ENCODE measurements at places on chromosomes 11 and 22. TPM values are rescaled to one million over a fixed set of nuclear protein-coding genes. Genes with fewer than 3 reads are reported as not detected.

DNA sequence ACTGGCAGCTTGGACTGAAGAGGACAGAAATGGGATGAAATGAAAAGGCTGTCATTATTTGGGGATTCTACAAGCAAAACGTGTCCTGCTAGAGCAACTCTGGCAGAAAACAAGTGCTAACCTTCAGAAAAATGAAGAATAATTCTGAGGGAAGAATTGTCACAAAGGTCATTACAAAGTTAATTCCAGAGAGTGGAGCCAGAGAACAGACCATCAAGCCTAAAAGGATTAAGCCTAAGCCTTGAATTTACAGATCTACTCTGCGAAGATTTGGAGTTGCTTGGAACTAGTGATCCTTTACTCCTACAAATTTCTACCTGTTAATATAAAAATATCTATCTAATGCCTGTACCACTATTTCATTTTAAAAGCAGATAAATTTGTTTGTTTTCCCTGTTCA, 1077.3 kb upstream of the CNTN5 start:
- no peak for DNase-seq

GRCh38 chr11:92035488-92035887, 189.1 kb upstream of the FAT3 start:
- no peak for DNase-seq

GRCh38 chr11:94933223-94934130, 39.9 kb downstream of the CWC15 start:
- no peak for DNase-seq

DMC1 gene
- polyA plus RNA-seq: 4.1 TPM

DNA sequence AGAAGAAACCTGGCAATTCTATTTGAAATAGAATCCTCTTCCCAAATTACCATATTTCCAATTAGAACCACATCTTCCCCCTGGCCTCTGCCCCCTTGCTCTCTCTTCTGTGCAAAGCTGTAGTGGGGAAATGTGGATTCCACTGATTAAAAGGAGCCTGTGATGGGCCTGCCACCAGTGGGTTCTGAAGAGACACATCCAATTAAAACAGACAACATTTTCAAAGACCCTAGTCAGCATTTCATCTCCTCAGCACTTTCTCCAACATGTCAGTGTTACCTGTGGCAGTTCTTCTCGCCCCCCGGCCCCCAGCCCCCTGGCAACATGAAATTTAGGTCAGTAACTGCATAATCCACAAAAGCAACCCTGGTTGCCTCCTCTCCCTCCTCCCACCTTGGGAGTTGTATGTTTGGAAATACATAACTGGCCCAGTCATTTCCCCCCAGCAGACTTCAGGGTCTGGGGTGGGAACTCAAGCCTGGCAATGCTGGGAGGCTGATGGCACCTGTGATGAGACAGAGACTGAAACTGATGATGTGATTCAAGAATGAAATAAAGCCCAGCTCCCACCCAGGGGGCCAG, 99.9 kb upstream of the AMOTL1 start:
- no peak for DNase-seq

GRCh38 chr11:100999756-101000155, 129.9 kb downstream of the PGR start:
- DNase-seq: no peak

- no peak for DNase-seq
Measured at GRCh38 chr11:26510164-26510563, 61.9 kb downstream of the MUC15 start.

GTSE1 gene
- 18.4 TPM for polyA plus RNA-seq

DNA sequence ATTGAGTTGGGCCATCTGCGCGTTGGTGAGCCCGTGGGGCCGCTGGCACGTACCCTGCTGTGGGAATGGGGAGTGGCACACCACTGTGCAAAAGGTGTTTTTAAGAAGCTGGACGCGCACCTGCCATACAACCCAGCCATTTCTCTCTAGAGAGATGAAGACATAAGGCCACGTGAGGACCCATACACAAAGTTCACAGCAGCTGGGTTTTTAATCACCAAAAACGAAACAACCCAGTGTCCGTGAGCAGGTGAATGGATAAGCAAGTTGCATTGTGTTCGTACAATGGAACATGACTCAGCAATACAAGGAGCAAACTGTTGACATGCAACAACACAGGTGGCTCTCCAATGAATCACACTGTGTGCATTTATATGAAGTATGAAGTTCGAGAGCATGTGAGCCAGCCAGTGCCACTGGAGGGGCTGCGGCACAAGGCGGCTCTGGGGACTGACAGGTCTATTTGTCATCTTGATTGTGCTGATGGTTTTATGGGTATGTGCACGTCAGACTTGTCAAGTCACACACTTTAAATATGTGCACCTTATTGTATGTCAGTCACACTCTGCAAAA, 30.6 kb upstream of the PANX2 start:
- DNase-seq: no peak

- DNase-seq: no peak
Measured at GRCh38 chr11:86623736-86624135, 48.7 kb downstream of the ME3 start.

PTS gene
- 45.9 TPM for polyA plus RNA-seq

CCDC89 gene
- 4.0 TPM for polyA plus RNA-seq

ZPR1 gene
- polyA plus RNA-seq: 54.4 TPM

- no peak for DNase-seq
Measured at GRCh38 chr11:1117992-1118391, 39.8 kb upstream of the MUC5AC start.

GRCh38 chr11:105381941-105382340, 227.9 kb upstream of the GRIA4 start:
- no peak for DNase-seq

DNA sequence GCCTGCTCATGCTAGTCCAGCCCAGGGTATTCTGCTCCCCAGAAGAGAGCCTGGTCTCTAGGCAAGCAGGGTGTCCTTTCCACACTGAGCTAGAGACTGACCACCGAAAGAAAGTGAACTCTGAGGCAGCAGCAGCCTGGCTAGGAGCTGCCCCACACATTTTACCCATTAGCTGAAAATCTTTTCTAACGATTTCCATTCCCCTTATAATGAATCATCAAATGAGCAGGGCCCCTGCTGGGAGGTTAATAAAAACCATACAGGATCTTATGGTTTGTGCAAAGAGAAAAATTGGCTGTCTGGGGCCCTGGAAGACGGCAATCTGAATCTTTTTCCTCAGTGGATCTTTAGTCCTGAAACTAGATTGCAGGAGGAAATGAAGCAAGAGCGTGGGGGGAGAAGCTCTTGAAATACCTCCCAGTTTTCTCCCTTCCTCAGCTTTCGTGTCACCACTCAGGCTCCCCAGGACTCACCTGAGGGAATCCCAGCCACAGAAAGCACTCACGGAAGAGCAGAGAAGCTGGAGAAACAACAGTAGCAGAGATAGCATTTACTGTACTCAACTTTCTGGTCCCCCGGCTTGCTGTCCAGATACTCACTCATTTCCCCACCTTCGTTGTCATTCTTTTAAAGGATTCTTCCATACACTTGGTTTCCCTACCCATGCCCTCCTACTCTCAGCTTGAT, 74.7 kb upstream of the CD44 start:
- no peak for DNase-seq

DNA sequence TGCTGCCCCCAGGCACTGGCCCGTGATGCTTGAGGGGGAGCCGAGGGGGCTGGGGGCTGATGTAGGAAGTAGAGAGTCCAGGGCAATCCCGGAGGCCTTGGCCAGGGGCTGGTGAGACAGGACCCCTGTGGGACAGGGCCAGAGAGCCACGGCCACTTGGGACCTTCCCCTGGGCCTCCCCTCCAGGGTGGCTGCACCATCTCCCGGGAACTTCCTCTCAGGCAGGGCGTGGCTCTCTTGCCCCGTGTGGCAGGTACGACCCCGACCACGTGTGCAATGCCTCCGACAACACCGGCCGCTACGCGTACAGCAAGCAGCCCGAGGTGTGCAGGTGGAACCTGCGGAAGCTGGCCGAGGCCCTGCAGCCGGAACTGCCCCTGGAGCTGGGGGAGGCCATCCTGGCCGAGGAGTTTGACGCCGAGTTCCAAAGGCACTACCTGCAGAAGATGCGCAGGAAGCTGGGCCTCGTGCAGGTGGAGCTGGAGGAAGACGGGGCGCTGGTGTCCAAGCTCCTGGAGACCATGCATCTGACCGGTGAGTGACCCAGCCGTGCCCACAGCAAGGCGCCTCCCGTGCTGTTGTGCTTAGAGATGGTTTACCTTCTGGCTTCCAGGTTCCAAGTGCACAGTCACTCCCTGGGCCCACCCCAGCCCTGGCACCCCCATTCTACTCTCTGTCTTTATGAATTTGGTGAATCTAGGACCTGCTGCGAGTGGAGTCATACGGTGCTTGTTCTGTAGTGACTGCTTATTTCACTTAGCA, 9.7 kb downstream of the SELENOO start:
- DNase-seq: no peak

- DNase-seq: no peak
Measured at GRCh38 chr11:66176650-66177049, 91.8 kb upstream of the RAB1B start.

- DNase-seq: no peak
Measured at GRCh38 chr11:57054817-57055216, 66.1 kb downstream of the OR5AK2 start.

DNA sequence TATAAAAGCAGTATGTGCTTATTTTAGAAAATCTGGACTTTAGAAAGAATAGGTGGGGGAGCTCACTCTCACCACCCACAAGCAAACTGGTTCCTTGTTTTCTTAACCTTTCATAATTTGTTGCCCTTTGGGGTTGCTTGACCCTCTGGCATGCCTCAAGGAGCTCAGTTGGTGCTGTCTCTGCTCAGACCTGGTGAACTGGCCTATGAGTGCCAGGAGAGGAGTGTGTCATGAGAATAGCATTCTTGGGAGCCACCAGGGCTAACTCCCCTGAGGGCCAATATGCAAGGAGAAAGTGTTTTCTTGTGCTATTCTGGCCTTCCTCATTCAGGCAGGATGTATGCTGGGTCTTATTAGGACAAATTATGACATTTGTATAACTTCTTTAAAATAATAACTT, 21.0 kb upstream of the AMOTL1 start:
- DNase-seq: no peak

USP35 gene
- polyA plus RNA-seq: 4.6 TPM

DNA sequence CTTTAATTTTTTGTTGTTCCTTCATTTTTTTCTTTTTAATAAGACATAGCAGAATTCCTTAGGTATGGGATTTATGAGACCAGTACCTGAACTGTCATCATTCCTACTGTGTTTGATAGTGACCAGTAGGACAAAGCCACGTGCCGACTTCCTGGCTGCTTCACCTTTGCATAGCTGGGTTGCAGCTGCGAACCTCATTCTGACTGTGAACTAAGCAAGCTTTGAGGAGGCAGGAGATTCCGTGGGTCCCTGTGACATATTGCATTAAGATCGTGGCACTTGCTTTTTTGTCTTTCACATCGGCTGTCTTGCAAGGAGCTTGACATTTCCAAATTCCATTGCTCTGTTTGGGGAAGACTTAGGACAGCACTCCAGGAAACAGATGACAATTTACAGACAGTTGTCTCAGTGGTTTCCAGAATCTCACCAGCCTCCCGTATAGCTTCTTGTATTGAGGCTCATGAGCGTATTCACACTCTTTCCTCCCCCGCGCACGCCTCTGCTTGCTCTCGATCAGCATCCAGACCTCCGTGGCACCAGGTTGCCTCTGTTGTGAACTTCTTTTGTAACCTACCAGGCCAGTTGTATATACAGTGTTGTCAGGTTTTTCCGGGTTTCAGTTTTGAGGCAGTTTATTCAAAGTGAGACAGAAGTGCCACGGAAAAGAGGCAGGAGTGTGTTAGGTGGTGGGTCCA, 101.7 kb downstream of the CWC15 start:
- DNase-seq: no peak

DNA sequence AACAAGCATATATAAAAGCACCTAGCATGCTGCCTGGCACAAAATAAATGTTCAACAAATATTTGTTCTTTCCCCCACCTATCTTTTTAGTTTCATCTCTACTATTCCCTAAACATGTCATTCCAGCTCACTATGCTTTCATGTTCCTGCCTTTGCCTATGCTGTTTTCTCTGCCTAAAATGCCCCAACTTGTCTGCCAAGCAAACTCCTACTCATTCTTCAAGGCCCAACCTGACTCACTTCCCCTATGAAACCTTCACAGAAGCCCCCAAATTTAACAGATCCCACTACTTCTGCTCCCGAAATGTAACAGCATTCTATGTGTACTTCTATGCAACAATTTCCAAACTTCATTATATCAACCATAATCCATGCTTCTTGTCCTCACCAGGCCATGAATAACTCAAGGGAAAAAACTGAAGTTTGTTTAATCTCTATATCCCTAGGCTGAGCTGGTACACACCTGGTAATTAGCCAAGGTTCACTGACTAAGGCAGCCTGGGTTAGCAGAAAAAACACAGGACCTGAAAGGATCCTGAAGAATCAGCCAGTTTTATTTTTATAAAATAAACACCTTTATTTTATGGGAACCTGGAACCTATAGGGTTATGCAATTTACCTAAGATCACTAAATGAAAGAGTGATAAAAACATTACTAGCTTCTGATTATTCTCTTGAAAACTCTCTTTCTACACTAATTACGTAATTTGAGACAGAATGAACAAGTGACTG, 72.2 kb downstream of the PAK1 start:
- no peak for DNase-seq

DNA sequence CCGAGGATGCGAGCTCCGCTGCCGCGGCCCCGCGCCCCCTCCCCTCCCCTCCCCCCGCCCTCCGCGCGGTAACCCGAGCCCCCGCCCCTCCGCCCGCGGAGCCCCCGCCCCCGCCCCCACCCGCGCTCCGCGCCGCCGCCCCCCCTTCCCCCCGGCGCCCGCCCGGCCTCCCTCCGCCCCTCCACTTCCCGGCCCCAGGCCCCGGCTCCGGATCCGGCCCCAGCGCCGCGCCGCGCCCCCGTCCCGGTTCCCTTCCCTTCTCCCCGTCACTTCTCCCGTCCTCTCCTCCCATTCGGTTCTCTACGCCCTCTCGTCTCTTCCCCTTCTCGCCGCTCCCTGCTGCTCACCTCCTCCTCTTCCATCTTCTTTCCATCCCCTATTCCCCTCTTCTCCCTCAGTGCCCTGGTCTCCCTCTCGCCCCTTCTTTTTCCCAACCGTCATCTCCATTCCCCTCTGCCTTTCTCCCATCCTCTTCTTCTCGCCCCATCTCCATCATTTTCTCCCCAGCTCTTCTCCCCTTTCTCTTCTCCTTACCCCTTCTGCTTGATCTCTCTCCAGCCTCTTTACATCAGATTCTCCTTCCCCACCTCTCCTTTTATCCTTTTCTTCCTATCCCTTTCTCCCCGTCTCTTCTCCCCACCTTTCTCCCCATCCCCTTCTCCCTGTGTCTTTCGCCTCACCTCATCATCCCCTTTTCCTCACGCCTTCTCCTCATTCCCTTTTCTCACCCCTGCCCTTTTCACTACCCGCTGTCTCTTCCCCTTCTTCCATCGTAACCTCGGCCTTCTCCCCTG, at the start of gene DCHS1:
Gene DCHS1 (minus strand): TSS at position 20 of the 794 bp plus-strand sequence. CDS start 14,196 bp downstream, outside the sequence.
- no peak for DNase-seq

DNA sequence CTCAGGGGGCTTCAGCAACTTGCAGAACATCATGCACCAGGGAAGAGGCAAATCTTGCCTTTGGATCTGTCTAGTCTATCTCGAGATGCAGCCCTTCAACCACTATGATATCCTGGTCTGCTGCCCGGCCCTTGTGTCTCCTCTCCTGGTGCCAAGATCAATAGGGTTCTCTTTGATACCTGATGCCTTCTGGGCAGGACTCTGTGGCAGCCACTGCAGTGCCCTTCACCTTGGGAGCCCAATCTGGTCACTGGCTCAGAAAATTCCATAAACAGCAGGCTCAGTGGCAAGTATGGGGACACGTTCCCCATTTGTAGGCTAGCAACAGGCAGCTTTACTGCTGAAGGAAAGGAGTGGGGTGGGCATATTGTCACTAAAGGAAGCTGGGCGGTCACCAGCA, 23.4 kb downstream of the SYN3 start:
- no peak for DNase-seq

Data from right renal pelvis (tissue), 4 donors.